ENCODE measurements at places on chromosomes 13 and 19. TPM values are rescaled to one million over a fixed set of nuclear protein-coding genes. Genes with fewer than 3 reads are reported as not detected.

DNA sequence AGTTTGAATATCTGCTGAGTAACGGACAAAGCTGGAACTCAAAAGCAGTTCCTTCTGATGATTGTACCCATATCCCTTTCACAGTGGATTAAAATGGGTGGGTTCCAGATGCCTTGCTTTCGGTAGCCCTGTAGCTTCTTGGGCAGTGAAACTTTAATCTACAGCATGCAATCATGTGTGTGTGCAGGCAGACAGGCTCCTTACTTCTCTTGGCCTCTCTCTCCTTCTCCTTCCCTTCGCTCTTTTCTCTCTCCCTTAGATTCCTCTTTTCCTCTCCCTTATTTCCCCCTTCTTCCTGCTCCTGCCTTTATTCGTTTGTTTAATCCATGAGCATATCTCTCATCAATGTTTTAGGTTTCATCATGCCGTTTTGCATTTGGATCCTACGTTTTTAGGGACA, 8.1 kb downstream of the DGKH start:
- H3K4me3 ChIP-seq: no peak overlapping the region
- no peak for DNase-seq
- H3K27me3 ChIP-seq: peaks cover 7% of the 10 kb centered on the region
- H3K4me1 ChIP-seq: no peaks in the 10 kb centered on the region
- peaks cover 3% of the 10 kb centered on the region for H3K36me3 ChIP-seq

DNA sequence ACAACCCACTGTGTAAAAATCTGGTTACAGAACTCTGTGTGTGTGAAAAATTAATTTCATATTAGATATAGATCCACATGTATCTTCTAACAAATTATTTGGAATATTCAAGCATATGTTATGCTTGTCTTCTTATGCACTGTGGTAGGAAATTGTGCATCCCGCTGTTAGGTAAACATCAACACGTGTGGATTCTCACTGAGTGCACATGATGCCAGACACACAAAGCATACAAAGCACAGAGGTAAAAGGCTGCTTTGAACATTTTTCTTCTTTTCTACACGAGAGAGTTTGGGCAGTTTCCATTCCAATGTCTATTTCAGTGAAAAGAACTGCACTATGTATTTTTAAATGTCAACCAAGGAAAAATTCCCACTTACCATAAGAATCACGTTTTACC, 354.9 kb downstream of the PCDH9 start:
- no peak for DNase-seq
- no peak overlapping the region for H3K4me3 ChIP-seq
- no peaks in the 10 kb centered on the region for H3K36me3 ChIP-seq
- H3K27ac ChIP-seq: no peak overlapping the region

GRCh38 chr19:17719730-17720400, 585 bp downstream of the MAP1S start:
- H3K27me3 ChIP-seq: peaks cover 3% of the 10 kb centered on the region
- peak overlapping the region; percentile 74 for H3K27ac ChIP-seq
- H3K4me3 ChIP-seq: peak overlapping the region; percentile 94
- DNase-seq: no peak
- peaks cover 43% of the 10 kb centered on the region for H3K4me1 ChIP-seq
- no peaks in the 10 kb centered on the region for H3K36me3 ChIP-seq

- DNase-seq: no peak
- no peak overlapping the region for H3K4me3 ChIP-seq
- peaks cover 8% of the 10 kb centered on the region for H3K4me1 ChIP-seq
- H3K36me3 ChIP-seq: no peaks in the 10 kb centered on the region
These were observed 314.4 kb downstream of the PCDH9 start for GRCh38 chr13:66915596-66916185.

DNA sequence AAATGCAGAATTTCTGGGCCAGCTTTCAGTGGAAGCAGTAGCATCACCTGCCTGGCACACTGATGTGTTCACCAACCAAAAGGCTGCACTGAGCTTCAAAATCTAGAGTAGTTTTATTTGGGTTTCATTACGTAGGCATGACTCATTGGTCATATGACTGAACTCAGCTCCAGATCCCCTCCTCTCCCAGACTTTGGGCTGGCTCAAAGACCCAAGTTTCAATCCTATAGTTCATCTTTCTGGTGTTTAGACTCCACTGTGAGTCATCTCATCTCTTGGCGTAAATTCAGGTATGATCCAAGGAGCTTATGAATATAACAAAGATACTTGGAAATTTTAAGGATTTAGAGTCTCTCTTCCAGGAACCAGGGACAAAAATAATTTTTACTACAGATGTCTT, 17.7 kb downstream of the ZMYM5 start:
- H3K4me3 ChIP-seq: no peak overlapping the region
- H3K27ac ChIP-seq: peak overlapping the region; percentile 59
- no peak for DNase-seq

SCAMP4 gene
- 31.9 TPM for polyA plus RNA-seq

GRCh38 chr13:21636656-21637055, 32.7 kb upstream of the MICU2 start:
- DNase-seq: no peak
- no peak overlapping the region for H3K4me3 ChIP-seq
- H3K27me3 ChIP-seq: peaks cover 1% of the 10 kb centered on the region
- H3K27ac ChIP-seq: no peak overlapping the region
- H3K4me1 ChIP-seq: no peaks in the 10 kb centered on the region
